ENCODE measurements at places on chromosomes 2 and 18.

GRCh38 chr2:119025762-119026351 lies 83.9 kb downstream of the MARCO start:
- no peak for DNase-seq

- DNase-seq = no peak
Observed at GRCh38 chr2:62180975-62181374, 14.9 kb upstream of the B3GNT2 start.

- DNase-seq = no peak
Observed at GRCh38 chr18:53644799-53645471, 579.5 kb downstream of the MBD2 start.

DNA sequence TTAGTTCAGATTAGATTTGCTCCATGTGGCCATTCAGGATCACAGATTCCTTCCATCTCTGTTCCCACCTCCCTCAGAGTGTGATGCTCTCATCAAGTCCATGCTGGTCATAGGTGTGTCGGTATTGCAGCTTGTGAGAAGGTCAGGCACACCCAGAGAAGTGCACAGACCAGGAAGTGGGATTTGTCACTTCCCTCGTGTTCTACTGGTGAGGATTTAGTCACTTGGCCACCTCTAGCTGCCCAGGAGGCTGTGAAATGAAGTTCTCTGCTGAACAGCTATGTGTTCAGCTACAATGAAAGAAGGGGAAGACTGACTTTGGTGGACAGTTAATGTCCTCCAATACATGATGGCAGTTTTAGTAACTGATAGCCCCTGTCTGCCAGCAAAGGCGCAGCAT lies 3.5 kb upstream of the LANCL1 start:
- DNase-seq = no peak

GRCh38 chr2:45043174-45043573 lies 33.9 kb upstream of the SIX2 start:
- DNase-seq = no peak

- DNase-seq = no peak
Observed at GRCh38 chr2:38178556-38179419, 102.8 kb upstream of the CYP1B1 start.

- no peak for DNase-seq
Observed at GRCh38 chr2:133836691-133837345, 268.6 kb upstream of the NCKAP5 start.

DNA sequence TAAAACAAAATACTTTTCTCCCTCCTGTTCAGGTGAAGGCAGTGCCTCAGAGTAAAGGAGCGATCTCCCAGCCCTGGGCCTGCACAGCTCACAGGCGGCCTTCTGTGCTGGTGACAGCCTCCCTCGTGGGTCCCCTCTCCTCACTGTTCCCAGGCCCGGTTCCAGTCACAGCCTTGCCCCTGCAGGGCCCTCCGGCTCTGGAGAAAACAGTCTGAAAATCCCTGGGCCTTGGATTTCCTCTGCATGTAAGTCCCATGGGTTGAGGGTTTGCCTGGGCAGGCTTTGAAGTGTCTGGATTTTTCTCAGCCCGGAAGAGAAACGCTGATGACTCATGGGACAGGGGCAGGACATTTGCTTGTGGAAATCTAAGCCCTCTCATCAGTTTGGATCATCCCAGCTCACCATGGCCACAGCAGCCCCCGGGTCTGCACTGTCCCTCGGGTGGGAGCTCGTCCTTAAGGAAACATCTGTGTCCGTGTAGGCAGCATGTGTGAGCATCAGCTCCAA lies 186.1 kb upstream of the RAB12 start:
- DNase-seq = no peak

GRCh38 chr2:241053576-241054251 lies 48.4 kb downstream of the MTERF4 start:
- DNase-seq = no peak

GRCh38 chr2:224847381-224847780 lies 131.2 kb upstream of the CCDC195 start:
- no peak for DNase-seq

Measured in activated CD8-positive, alpha-beta memory T cell treated with anti-CD3 and anti-CD28 coated beads for 48 hours (primary cell).